Endodermal cell (in vitro differentiated cells): ENCODE measurements at places on chromosomes 6 and 20. TPM values are rescaled to one million over a fixed set of nuclear protein-coding genes. Genes with fewer than 3 reads are reported as not detected.
A peak's percentile ranks its signal among the peaks of the same experiment; 100 is the strongest.

PFDN4 gene
- 83.9 to 94.1 TPM (median 89.8 TPM) in 3 replicates for total RNA-seq

ZNF337 gene
- 13.5 to 17.0 TPM (median 14.5 TPM) in 3 replicates for total RNA-seq

TRIM40 gene
- not detected in 3 replicates for total RNA-seq

APCDD1L gene
- total RNA-seq, result 6.4 to 16.9 TPM (median 6.4 TPM) in 3 replicates

GRCh38 chr20:63778034-63778752, 38.6 kb downstream of the SLC2A4RG start:
- no peaks in the 10 kb centered on the region for H3K27me3 ChIP-seq
- H3K36me3 ChIP-seq, result no peaks in the 10 kb centered on the region
- H3K4me1 ChIP-seq, result no peaks in the 10 kb centered on the region
- H3K4me3 ChIP-seq, result no peak overlapping the region
- peak; percentile 71 for DNase-seq

GRCh38 chr20:48070991-48071652, 285.8 kb upstream of the SULF2 start:
- no peak for DNase-seq
- H3K4me1 ChIP-seq, result no peaks in the 10 kb centered on the region
- no peaks in the 10 kb centered on the region for H3K27me3 ChIP-seq
- no peaks in the 10 kb centered on the region for H3K36me3 ChIP-seq
- H3K4me3 ChIP-seq, result no peak overlapping the region

SLC17A4 gene
- total RNA-seq, result not detected in 2 replicates

FAM83D gene
- total RNA-seq, result 34.8 and 40.0 TPM in 2 replicates

PRR18 gene
- 0.42 to 1.4 TPM (median 0.63 TPM) in 3 replicates for total RNA-seq

- DNase-seq, result no peak
- no peaks in the 10 kb centered on the region for H3K27me3 ChIP-seq
- H3K4me3 ChIP-seq, result no peak overlapping the region
These were observed 439.3 kb upstream of the SULF2 start for GRCh38 chr20:48224533-48225050.

DNA sequence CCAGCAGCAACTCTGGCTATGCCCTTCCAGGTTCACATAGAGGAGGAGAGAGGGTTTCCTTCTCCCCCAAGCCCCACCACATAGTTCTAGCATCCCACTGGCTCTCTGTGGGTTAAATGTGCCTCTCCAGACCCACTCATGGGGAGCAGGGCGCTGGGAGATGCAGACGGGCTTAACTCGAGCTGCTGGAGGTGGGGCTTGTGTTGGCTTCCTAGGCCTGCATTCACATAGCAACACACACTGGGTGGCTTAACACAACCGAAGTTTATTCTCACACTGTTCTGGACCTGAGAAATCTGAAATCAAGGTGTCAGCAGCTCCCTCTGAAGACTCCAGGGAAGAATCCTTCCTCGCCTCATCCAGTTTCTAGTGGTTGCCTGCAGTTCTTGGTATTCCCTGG, 33.6 kb downstream of the SLC2A10 start:
- no peak overlapping the region for H3K4me3 ChIP-seq
- H3K27ac ChIP-seq, result no peak overlapping the region
- DNase-seq, result peak; percentile 62
- no peaks in the 10 kb centered on the region for H3K27me3 ChIP-seq
- H3K36me3 ChIP-seq, result no peaks in the 10 kb centered on the region

SMIM26 gene
- total RNA-seq, result 67.6 and 71.4 TPM in 2 replicates

GRCh38 chr6:82740072-82740471, 325.6 kb downstream of the UBE3D start:
- peaks cover 13% of the 10 kb centered on the region for H3K4me1 ChIP-seq
- no peak for DNase-seq
- H3K4me3 ChIP-seq, result no peak overlapping the region
- peak overlapping the region; percentile 79 for H3K27ac ChIP-seq
- no peaks in the 10 kb centered on the region for H3K36me3 ChIP-seq

DNA sequence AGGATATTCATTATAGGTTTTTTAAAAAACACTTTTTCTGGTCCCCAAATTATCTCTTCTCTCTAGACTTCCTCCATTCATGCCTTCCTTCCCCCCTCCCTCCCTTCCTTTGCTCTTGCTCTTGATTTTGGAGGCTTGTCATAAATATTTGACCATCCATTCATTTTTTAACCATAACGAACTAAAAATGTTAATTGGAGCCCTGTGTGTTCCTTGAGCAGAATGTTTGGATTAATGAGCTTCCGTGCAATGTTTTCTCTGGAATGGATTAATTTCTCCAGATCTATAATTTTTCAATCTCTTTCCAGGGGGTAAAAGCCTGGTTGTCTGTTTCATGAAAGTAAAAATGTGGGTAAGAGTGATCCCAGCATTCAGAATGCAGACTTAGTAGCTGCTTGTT, 155.5 kb downstream of the ESR1 start:
- H3K27me3 ChIP-seq, result no peaks in the 10 kb centered on the region
- no peaks in the 10 kb centered on the region for H3K36me3 ChIP-seq
- no peak overlapping the region for H3K27ac ChIP-seq
- no peak overlapping the region for H3K4me3 ChIP-seq
- DNase-seq, result no peak
- H3K4me1 ChIP-seq, result no peaks in the 10 kb centered on the region

BTN1A1 gene
- total RNA-seq, result 0.11 TPM in 1 of 3 replicates, not detected in the others

- H3K27ac ChIP-seq, result no peak overlapping the region
- no peaks in the 10 kb centered on the region for H3K27me3 ChIP-seq
- no peak for DNase-seq
- no peaks in the 10 kb centered on the region for H3K4me1 ChIP-seq
- H3K4me3 ChIP-seq, result no peak overlapping the region
These were observed 92.2 kb upstream of the MPC1 start for GRCh38 chr6:166474721-166475565.

OPN5 gene
- not detected in 3 replicates for total RNA-seq

GRCh38 chr6:137659871-137660270, 165.7 kb upstream of the OLIG3 start:
- no peaks in the 10 kb centered on the region for H3K27me3 ChIP-seq
- peak overlapping the region; percentile 26 for H3K4me3 ChIP-seq
- H3K27ac ChIP-seq, result no peak overlapping the region
- DNase-seq, result no peak
- H3K4me1 ChIP-seq, result no peaks in the 10 kb centered on the region

- no peaks in the 10 kb centered on the region for H3K36me3 ChIP-seq
- no peaks in the 10 kb centered on the region for H3K27me3 ChIP-seq
- DNase-seq, result peak; percentile 43
- H3K4me3 ChIP-seq, result no peak overlapping the region
- H3K27ac ChIP-seq, result no peak overlapping the region
- peaks cover 14% of the 10 kb centered on the region for H3K4me1 ChIP-seq
These were observed 169.5 kb downstream of the VEGFA start for GRCh38 chr6:43939281-43940070.

C6orf132 gene
- total RNA-seq, result 21.7 and 24.4 TPM in 2 replicates

ZSCAN31 gene
- 1.7 to 4.9 TPM (median 4.2 TPM) in 3 replicates for total RNA-seq
